ENCODE measurements at places on chromosomes 4 and X.

DNA sequence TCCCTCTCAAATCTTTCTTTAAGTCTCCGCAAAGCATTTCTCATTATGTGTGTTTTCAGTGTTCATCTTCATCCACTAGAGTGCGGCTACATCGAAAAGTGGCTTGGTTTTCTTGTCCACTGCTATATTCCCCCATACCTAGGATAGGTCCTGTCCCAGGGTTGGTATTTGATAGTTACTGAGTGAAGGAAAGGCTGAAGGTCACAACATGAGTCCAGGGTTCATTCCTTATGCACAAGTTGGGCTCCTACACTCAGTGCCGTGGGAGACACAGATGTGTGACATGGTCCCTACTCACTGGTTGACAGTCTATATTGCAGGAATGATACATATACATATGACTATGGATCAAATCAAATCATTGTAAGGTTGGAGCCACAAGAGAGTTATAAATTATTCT is 55.4 kb upstream of the RELL1 start:
- ATAC-seq: no peak

DNA sequence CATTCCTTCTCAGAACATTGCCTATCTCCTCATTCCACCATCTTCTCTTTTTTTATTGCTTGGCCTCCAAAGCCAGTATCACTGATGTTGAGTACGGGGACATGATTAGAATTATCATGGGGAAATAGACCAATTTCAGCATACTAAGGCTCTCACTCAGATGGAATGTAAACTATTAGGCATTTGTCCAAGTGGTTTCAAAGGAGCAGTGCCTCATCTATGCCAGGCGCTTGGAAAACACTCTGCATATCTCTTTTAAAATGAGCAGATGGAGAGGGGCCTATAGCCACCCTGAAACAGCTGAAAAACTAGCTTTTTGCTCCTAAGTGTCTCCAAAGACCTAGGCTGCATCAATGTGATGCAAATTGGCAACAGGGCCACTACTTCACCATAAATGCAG is 150.8 kb upstream of the DIPK2B start:
- no peak for ATAC-seq

GRCh38 chr4:145014365-145014764 is 83.6 kb downstream of the ANAPC10 start:
- ATAC-seq: no peak

DNA sequence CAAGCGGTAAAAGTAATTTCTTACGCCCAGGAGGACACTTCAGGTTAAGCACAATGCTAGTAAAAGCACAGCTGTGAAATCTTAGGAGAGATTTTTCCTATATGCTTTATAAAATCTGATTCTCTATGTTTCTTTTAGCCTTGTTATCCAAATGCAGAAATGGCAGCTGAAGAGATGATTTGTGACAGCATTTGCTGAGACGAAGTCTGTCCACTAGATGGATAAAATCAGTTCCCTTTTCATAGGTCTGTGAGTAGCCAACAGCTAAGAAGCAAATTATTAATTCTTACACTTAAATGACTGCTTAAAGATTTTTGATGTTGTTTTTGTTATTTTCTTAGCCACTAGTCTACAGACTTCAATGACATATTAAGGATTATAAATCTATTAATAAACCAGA is 5.3 kb downstream of the GPM6A start:
- no peak for ATAC-seq

DNA sequence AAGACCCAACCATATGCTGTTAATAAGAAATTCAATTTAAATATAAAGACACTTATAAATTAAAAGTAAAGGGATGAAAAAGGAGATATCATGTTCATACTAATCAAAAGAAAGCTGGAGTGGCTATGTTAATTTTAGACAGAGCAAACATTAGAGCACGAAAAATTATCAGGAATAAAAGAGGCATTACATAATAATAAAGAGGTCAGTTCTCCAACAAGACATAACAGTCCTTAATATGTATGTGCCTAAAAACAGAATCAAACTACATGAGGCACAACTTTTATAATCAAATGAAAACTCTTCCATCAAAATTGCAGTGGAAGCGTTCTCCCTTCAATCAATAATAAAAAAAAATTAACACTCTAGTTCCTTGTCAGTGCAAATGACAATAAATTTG is 62.6 kb downstream of the ARHGEF6 start:
- no peak for ATAC-seq

DNA sequence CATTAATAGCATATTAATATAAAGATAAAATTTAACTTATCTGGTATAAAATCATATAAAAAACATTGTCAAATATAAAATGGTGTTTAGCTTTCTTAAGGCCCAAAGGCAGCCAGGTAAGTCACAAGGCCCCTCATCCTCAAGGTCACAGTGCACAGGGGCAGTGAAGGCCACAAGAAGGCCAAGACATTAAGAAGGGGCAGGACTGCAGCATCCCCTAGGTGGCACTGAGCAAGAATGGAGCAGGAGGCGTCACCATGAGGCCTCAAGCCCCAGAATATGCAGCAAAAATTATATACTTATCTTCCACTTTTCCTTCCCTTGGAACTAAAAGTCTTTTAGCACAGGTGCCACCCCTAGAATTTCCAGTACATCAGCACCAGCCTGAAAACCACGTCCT is 49.5 kb upstream of the MAGEA8 start:
- no peak for ATAC-seq

DNA sequence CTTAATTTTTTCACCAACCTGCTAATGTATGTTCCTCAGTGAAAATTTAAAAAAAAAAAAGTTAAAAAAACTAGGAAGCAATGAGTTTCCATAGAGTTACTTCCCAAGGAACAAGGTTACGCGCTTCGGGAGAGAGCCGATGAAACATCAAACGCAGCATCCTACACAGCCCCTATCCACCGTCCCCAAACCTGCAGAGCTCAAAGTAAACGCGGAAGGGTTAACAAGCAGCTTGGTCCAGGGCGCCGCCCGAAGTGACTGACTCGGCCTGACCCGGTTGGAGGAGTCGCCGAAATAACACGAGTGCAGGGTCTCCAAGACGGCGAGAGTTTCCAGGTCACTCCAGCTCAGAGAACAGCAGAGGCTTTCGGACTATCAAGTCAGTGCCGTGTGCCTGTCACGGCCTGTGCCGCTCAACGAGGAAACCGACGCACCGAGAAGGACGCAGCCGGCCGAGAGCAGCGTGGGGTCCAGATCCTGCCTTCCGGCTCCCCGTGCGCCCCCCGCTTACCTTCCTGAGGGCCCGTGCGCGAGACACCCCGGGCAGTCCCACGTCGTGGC is 512 bp downstream of the NOP14 start:
- ATAC-seq: peak; percentile 39

- no peak for ATAC-seq
Measured at GRCh38 chr4:83850435-83850834, 314.5 kb downstream of the GPAT3 start.

DNA sequence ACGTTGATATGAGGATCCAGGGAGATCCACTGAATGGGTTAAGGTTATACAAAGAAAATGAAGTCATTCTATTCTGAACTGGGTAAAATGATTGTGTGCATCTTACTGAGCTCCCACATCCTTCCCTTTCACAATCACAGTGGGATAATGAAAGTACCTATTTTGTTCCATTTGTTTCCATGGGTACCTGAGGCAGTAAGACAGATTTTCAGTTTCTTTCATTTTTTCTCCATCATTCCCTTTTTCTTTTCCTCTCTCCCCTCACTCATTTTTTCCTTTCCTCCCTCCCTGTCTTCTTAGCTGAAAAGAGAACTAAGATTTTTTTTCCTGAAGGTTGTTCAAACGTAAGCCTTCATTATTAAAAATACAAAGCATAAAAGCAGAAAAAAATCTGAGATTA is 4.6 kb downstream of the GRIA2 start:
- no peak for ATAC-seq

DNA sequence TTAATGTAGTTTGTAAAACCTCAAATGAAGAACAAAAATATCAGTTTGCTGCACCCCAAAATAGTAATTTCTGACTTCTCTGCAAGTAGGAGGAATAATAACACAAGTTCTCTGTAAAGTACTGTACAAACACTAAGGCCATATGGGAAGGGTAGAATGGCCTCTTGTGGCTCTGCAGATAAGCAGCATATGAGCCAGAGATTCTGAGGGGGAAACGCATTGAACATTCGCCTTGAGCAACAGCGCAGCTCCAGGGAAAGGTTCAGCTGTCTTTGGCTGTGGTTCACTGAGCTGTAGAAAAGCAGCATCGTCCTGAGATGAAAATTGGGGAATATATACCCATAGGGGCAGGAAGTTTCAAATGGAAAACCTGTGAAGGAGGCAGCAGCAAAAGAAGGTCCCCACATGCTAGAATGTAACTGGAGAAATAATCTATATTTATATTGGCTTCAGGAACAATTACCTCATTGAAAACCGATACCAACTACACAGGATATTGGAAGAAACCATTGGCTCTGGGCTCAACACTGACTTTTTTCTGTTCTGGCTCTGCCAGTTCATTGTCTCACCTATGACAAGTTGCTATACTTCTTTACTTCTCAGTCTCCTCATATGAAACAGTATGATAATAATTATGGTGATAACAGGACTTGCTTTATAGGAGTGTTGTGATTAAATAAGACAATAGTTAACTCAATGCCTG is 357.6 kb upstream of the CPEB2 start:
- ATAC-seq: no peak

GRCh38 chr4:25258980-25259578 is 25.2 kb downstream of the PI4K2B start:
- no peak for ATAC-seq

DNA sequence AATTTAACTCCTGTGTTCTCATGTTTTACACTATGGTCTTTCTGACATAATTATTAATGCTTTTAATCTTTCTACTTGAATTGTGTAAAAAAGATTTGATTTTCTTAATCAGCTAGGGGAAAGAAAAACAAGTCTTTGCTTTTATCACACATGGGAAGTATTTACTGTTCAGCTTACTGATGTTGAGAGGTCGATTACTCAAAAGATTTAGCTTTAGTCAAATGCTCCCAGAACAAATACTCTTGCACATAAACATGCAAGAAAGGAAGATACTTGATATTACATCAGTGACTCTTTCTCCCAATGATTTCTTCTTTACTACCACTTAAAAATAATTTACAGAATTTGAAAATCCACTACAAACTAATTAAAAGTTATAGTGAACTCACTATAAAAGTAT is 198.3 kb upstream of the FAT4 start:
- ATAC-seq: no peak
